ENCODE measurements at places on chromosomes 5 and 9.

- no peak for DNase-seq
Observed at GRCh38 chr5:66143473-66144073, 527 bp upstream of the SREK1 start.

DNA sequence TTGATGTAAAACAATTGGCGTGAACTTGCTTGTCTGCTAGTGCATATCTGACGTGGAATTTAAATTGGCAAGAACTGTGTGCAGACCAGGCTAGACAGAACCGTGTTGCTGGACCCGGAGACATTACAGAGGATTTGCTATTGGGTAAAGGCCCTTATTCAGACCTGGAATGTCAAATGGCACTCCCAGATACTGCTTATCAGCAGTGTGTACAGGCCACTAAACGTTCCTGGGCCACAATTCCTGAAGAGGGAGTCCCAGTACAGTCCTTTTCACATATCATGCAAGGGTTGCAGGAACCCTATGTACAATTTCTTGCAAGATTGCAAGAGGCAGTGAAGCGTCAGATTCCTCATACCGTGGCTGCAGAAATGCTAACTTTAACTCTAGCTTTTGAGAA lies 13.5 kb upstream of the MCCC2 start:
- no peak for DNase-seq

DNA sequence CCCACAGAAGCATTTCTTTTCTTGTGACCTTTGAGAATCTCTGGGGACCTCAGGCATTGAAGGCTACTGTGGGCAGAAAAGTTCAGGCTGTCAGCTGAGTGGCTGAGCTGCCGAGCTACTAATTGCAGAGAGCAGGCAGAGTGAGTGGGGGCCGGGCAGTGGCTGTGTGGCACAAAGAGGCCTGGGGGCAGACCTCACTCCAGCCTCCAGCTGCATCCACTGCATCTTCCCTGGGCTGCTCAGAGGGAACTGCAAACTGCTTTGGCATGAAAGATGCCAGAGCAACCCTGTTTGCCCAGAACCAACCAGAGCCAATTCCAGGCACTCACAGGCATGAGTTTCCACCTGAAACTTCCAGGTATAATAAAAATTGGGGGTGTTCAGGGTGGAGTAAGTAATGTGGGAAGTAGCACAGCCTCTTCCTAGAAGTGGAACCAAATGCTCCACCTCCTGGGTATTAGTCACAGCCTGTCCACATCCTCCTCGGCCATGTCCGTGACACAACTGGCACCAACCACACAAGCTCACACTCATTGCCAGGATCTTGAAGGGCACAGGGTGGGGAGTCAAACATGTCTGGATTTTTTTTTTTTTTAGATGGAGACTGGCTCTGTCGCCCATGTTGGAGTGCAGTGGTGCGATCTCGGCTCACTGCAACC lies 548.9 kb downstream of the BNC2 start:
- DNase-seq: no peak

- no peak for DNase-seq
Observed at GRCh38 chr5:87081016-87081415, 186.7 kb upstream of the RASA1 start.

GRCh38 chr5:88545338-88545737 lies 276.7 kb upstream of the TMEM161B start:
- no peak for DNase-seq

DNA sequence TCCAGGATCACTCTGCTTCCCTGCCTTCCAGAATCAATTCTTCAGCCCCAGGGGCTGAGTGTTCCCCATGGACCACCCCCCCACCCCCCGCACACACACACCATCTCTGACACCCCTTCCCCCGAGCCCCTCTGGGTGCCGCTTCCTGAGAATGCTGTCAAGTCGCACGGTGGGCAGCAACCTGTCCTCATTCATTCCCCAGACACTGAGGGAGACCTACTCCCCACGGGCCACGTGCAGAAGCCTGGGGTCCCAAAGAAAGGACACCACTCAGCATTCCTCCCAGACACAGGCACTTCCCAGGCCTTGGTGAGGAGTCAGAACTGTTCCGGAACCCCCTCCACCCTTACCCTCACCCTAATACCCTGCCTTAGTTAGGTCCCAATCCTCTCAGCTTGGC lies 12.8 kb downstream of the CPLX2 start:
- DNase-seq: no peak

DNA sequence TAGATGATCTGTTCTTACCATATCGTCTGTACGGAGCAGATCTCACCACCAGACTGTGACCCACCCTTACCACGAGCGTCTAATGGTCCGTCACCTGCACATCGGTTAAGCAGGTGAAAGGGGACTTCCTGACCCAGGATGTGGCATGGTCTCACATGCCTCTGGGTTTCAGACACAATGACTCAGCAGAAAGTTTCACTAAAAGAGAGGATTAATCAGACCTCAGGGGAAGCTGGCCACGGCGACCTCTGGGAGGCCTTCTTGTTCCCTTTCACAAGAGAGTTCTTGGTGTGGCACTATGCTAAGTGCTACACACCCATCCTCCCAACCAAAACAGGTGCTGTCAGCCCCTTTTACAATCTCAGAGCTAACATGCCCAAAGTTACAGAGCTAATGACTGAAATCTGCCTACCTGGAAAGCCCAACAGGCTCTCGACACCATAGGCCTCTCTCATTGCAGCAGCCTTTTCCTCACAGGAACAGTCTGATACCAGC lies 41.6 kb downstream of the ADAMTS12 start:
- no peak for DNase-seq

DNA sequence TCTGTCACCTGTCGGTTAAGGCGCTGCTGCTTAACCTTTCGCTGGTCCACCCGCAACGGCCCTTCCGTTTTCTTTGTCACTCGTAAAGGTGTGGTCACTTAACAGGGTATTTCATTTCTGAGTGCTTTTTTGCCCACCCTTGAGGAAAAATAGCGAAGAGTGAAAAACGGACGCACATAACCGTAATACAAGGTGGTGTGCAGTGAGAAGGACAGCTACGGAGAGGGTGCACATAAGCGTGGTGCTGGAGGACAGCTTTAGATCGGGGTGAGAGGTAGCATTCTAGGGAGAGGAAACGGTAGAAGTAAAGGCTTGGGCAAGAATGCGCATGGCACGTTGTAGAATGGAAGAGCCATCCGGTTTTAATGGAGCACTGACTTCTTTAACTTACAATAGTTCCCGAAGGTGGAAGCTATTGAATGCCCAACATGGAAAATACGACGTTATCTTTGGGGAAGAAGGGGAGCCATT lies 761 bp downstream of the CCT5 start:
- no peak for DNase-seq

GRCh38 chr9:98775831-98776441 lies 20.4 kb downstream of the ANKS6 start:
- DNase-seq: no peak

DNA sequence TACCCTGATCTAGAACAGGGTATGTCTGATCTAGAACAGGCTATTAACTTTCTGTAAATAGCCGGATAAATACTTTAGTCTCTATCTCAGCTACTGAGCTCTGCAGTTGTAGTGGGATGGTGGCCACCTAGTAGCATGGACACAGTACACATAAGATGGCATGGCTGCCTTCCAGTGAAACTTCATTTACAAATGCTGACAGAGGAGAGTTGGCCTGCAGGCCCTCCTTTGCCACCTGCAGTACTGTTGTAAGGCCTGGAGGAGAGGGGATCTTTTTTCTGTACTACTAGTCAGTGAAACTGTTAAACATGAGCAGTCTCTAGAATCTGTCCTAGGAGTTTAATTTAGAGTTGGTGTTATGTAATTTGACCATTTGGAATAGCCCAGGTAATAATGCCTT lies 86.0 kb downstream of the TRIO start:
- DNase-seq: no peak

DNA sequence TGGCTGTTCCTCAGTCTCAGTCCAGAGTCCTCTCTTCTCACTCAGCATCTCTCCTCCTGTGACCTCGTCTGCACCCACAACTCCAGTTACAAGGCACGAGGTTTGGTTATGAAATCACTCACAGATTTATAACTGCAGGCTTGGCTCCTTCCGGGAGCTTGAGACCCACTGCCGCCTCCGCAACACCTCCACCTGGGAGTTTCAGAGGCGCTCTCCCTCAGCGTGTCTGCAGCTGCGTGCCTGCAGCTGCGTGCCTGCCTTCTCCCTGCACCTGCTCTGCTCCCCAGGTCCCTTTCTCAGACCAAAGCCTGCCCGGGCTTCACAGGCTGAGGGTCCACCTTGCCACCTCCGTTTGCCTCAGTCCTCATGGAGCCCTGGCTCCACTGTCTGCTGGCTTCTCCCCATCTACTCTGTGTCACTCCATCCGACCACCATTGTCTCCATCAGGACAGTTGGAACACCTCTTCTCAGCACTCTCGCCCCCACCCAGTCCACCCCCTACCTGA lies 51.5 kb downstream of the HRH2 start:
- DNase-seq: no peak

DNA sequence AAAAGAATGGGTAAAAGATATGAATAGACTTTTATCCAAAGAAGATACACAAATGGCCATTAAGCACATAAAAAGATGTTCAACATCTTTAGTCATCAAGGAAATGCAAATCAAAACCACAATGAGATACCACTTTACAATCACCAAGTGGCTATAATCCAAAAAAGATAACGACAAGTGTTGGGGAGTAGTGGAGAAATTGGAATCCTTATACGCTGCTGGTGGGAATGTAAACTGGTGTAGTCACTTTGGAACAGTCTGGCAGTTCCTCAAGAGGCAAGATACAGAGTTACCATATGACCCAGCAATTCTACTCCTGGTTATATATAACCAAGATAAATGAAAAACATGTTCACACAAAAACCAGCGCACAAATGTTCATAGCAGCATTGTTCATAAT lies 234.9 kb downstream of the SPATA31D1 start:
- no peak for DNase-seq

DNA sequence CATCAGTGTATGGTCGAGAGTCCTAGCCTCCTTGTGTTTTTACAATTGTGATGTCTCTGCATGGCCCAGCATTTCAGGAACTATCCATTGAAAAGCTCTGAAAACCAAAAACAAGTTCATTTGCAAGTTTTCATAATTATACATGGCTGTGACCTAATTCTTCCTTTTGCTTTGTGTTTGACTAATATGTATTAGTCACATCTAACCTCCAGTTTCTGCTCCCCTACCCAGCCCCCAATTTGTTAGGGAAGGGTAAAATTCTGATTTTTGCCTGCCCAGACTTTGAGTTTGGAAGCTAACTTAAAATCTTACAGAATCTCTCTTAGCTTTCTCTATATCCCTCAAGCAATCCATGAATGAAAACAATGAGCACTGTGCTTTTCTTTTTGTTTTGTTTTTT lies 128.2 kb upstream of the SEMA6A start:
- no peak for DNase-seq

DNA sequence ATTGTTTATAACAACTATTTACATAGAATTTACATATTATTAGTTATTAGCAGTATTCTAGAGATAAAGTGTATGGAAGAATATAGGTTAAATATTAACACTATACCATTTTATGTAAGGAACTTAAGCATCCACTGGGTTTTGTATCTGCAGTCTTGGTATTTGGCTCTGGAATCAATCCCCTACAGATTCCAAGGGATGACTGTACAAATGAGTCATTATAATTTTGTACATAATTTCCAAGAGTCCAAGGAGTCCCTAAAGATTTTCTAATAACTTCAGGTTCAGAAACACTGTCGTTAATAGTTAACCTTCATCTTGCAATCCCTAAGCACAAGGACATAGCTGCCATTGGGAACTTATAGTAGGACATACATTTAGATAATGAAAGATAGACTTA lies 254.8 kb upstream of the PDE4D start:
- no peak for DNase-seq

- DNase-seq: no peak
Observed at GRCh38 chr9:22084336-22085035, 75.4 kb upstream of the CDKN2B start.

DNA sequence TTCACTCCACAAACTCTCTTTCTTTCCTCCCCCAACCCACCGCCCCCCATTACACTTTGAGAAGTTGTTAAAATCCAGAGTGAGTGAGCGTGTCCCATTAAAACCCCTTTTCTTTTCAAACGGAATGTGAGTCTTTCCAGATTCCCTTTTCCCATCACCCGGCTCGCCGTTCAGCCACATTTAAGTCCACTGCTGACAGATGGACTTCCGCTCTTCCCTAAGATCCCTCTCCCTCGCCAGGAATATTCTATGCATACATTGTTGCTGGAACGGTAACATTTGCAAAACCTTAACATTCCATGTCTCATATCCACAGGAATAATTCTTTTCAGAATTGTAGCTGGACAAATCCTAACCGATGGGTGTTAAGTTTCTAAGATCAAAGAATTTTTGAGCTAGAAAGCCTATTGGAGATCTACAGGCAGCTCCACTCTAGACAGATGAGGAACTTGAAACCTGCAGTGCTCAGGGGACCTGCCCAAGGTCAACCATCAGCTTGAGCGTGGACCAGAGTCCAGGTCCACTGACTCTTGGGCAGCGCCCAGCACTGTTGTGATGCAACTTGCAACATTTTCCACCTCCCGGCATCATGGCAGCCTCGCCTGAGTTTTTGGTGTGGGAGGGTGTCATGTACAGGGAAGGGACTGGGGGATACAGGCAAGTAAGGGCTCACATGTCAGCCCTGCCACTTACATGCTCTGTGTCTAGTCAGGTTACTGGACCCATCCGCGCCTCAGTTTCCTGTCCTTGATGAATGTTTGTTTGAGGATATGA lies 500.1 kb downstream of the CCDC171 start:
- DNase-seq: no peak

- DNase-seq: no peak
Observed at GRCh38 chr5:89457411-89458331, 574.7 kb upstream of the MEF2C start.

- no peak for DNase-seq
Observed at GRCh38 chr5:94031631-94032030, 290.2 kb upstream of the POU5F2 start.

GRCh38 chr5:142325725-142326479 lies 1.1 kb upstream of the SPRY4 start:
- DNase-seq: no peak

DNA sequence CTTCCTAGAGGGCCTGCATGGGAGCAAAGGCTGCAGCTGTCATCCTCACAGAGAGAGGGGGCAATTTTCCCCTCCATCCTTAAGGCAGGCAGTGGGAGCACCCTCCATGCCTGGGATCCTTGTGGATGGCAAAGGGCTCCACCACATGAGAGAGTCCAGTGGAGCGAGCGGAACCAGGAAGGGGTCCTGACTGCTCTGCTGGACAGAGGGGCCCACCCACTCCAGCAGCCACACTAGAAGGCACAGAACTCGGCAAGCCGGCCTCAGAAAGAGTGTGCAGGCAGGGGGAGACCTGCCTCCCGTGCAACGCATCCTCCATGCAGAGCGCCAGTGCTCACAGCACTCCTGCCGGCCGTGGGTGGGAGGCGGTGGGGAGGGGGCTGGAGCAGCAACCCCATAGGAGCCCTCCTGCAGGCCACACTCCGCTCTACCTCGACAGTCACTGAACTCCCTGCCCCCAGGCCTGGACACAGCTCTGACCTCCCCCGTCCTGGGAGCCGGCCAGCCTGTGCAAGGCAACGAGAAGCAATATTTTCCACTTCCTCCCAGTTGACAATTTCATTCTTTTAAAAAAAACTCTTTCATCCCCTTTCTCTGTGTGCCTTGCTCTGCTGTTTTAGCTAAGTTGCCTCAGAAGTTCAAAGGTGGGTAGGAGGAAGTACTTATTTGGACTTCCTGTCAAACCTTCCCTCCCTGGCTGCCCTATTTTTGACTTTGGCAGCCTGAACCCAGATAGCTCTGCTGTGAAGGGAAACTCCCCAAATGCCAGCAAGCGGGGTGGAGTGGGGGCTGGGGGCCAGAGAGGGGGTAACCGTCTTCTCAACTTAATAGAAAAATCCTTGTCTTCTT lies 5.3 kb upstream of the LCP2 start:
- no peak for DNase-seq
